ENCODE measurements at places on chromosomes 13 and 19. TPM values are rescaled to one million over a fixed set of nuclear protein-coding genes. Genes with fewer than 3 reads are reported as not detected.

- DNase-seq: no peak
Observed at GRCh38 chr19:37874784-37875183, 31.6 kb downstream of the WDR87 start.

GRCh38 chr13:33723365-33723764 is 94.6 kb upstream of the RFC3 start:
- no peak for DNase-seq

- DNase-seq: no peak
Observed at GRCh38 chr19:41025411-41025810, 34.3 kb downstream of the CYP2B6 start.

DNA sequence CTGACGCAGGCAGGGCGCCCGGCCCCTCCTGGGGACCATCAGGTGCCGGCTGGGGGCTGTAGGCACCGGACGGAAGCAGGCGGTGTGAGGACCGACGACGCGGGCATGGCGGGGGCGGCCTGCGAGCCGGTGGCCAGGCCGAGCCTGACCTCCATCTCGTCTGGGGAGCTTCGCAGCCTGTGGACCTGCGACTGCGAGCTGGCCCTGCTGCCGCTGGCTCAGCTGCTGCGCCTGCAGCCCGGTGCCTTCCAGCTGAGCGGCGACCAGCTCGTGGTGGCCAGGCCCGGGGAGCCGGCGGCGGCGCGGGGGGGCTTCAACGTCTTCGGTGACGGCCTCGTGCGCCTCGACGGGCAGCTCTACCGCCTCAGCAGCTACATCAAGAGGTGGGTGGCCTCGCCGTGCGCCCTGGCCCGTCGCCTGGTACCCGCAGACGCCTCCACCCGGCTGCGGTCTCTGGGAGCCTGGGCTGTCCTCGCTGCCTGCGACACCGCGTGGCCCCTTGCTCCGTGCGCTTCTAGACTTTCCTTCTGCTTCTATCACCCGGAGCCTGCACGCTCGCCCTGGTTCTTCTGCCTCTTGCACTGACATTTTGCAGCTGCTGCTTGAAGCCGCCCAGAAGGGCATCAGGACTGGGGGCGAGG is 460 bp downstream of the MEDAG start:
- DNase-seq: no peak

The ZNF253 gene
- total RNA-seq: 1.8 TPM

All from ascending aorta (tissue), 2 donors.